ENCODE measurements at places on chromosomes 3 and 15. TPM values are rescaled to one million over a fixed set of nuclear protein-coding genes. Genes with fewer than 3 reads are reported as not detected.

DNA sequence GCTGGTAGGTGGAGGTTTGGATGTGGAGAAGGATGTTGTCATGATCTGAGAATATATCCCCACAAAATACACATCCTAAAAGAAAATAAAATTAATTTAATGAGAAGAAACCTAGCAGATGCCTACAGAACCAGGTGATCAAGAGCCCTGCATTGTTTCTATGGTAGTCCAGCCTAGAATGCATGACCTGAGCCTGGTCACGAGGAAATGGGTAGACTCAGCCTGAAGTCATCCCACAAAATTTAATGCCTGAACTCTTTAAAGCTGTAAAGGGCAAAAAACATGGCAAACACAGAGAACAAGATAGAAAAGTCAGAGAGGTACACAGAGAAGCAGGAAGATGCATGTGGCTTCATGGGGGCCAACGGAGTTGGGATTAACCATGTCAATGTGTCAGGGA is 36.0 kb downstream of the LDHAL6B start:
- H3K27ac ChIP-seq = no peak overlapping the region
- H3K27me3 ChIP-seq = no peaks in the 10 kb centered on the region
- no peaks in the 10 kb centered on the region for H3K36me3 ChIP-seq
- no peaks in the 10 kb centered on the region for H3K4me1 ChIP-seq

DNA sequence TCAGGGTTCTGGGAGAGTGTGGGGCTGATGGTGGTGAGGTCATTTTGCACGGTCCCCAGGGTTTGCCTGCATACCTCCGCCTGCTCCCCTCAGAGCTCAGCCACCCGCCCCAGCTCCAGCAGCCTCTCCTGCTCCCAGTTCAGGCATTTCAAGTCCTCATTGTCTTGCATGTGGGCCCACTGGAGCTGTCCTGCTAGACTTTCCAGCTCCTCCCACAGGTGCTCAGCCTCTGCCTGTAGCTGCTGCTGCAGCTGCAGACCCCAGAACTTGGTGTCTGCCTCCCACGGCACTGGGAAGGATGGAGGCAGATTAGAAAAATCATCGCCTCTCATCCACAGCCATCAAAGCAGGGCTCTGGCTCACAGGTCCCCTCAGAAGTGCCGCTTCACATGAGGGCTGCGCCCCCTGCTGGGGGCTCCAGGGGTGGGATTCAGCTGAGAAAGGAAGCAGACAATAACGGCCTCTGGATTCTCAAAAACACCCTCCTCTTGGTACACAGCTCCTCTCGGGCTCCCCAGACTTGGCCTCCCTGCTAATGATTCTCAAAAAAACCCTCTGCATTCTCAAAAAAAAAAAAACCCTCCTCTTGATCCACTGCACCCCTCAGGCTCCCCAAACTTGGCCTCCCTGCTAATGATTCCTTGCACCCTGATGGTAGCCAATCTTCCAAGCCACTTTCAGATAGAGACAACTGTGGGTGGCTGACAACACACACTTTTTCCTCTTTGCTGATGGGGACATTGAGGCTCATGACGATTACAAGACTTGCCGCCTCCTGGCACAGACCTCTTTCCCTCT is 89.3 kb upstream of the C2CD4B start:
- H3K27ac ChIP-seq = no peak overlapping the region
- no peaks in the 10 kb centered on the region for H3K4me1 ChIP-seq
- H3K4me3 ChIP-seq = no peak overlapping the region
- H3K27me3 ChIP-seq = no peaks in the 10 kb centered on the region
- DNase-seq = peak; percentile 86

GRCh38 chr15:71648095-71648494 is 162.3 kb upstream of the NR2E3 start:
- peaks cover 26% of the 10 kb centered on the region for H3K4me1 ChIP-seq
- DNase-seq = no peak
- H3K27me3 ChIP-seq = no peaks in the 10 kb centered on the region
- no peaks in the 10 kb centered on the region for H3K36me3 ChIP-seq

GRCh38 chr3:127399154-127399553 is 111.3 kb upstream of the PRR20G start:
- no peak for DNase-seq
- H3K27ac ChIP-seq = no peak overlapping the region
- H3K36me3 ChIP-seq = no peaks in the 10 kb centered on the region
- H3K4me1 ChIP-seq = no peaks in the 10 kb centered on the region
- H3K4me3 ChIP-seq = no peak overlapping the region

GRCh38 chr3:56683122-56683817 is at the start of gene TASOR:
Gene TASOR, minus strand, starts transcription at chr3:56683265. Its CDS starts 259 bp downstream, at chr3:56683006.
- peak within 1 kb of the TSS; percentile 96 for H3K4me3 ChIP-seq
- DNase-seq = peak; percentile 87
- H3K27me3 ChIP-seq = no peaks in the 10 kb centered on the region
- peak within 1 kb of the TSS; percentile 100 for H3K27ac ChIP-seq
- H3K36me3 ChIP-seq = no peaks in the 10 kb centered on the region

- H3K27me3 ChIP-seq = no peaks in the 10 kb centered on the region
- H3K4me3 ChIP-seq = no peak overlapping the region
- peaks cover 15% of the 10 kb centered on the region for H3K4me1 ChIP-seq
- DNase-seq = no peak
These were observed 32.6 kb upstream of the SKIL start for GRCh38 chr3:170324962-170325361.

DNA sequence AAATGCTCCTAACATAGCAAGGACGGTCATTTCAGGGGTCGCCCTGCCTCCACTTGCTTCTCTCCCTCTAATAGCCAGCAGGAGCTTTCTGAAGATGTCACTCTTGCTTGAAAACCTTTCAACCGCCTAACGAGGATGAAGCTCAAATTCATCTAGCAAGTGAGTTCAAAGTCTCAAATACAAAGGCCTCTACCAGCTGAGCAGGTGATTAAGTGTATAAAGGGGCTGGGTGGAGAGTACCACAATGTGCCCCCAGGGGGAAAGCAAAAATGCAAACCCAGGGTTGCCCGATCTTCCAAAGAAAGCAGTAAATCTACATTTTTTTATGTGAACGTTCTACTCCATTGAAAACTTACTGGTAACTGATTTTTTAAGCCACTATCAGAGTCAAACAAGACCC is 50.4 kb upstream of the GRIP2 start:
- no peak overlapping the region for H3K4me3 ChIP-seq
- no peaks in the 10 kb centered on the region for H3K36me3 ChIP-seq
- no peaks in the 10 kb centered on the region for H3K4me1 ChIP-seq
- no peak for DNase-seq
- H3K27me3 ChIP-seq = peaks cover 59% of the 10 kb centered on the region
- no peak overlapping the region for H3K27ac ChIP-seq

DNA sequence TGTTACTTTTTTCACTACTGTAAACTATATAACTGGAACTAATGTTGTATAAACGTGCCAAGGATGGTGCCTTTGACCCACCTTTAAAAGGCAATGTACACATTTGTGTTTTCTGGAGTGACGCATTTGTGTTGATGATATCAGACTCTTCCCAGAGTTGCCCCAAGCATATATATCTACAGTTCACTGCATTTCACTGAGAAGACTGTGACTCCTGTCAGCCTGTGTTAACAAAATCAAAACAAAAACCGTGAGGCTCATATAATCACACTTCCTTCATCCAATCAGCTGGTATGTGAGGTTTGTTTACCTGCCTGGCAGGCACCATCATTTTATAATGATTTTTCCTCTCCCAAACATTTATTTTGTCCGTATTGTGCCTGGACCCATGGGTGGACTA is 117.6 kb upstream of the ROBO1 start:
- H3K4me3 ChIP-seq = no peak overlapping the region
- H3K4me1 ChIP-seq = no peaks in the 10 kb centered on the region
- H3K27ac ChIP-seq = no peak overlapping the region

- H3K27ac ChIP-seq = no peak overlapping the region
- no peak for DNase-seq
- no peak overlapping the region for H3K4me3 ChIP-seq
- peaks cover 20% of the 10 kb centered on the region for H3K27me3 ChIP-seq
- H3K36me3 ChIP-seq = no peaks in the 10 kb centered on the region
These were observed 35.4 kb upstream of the KBTBD8 start for GRCh38 chr3:66962664-66963063.

DNA sequence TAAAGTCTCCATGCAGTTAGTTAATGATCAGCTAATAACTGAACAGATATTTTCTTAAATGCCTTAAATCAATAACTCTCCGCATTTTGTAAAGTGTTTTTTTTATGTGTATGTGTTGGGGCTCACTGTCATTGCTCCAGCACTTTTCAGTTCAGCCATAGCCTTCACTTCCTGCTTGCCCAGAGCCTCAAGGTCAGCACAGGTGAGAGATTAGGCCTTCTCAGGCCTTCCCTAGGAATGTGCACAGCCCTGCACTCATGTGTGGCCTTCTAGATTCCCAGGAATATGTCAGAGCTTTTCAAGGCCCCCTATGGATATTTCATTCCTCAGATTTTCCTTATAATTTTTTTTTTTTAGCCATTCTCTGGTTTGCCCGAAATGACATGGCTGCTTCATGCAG is 77.6 kb upstream of the MANF start:
- DNase-seq = no peak
- no peaks in the 10 kb centered on the region for H3K4me1 ChIP-seq
- H3K36me3 ChIP-seq = no peaks in the 10 kb centered on the region
- H3K27ac ChIP-seq = no peak overlapping the region
- no peaks in the 10 kb centered on the region for H3K27me3 ChIP-seq
- H3K4me3 ChIP-seq = no peak overlapping the region

- peaks cover 17% of the 10 kb centered on the region for H3K4me1 ChIP-seq
- H3K4me3 ChIP-seq = no peak overlapping the region
- H3K27ac ChIP-seq = no peak overlapping the region
- no peaks in the 10 kb centered on the region for H3K27me3 ChIP-seq
These were observed 40.1 kb downstream of the TMEM44 start for GRCh38 chr3:194592798-194593752.

DNA sequence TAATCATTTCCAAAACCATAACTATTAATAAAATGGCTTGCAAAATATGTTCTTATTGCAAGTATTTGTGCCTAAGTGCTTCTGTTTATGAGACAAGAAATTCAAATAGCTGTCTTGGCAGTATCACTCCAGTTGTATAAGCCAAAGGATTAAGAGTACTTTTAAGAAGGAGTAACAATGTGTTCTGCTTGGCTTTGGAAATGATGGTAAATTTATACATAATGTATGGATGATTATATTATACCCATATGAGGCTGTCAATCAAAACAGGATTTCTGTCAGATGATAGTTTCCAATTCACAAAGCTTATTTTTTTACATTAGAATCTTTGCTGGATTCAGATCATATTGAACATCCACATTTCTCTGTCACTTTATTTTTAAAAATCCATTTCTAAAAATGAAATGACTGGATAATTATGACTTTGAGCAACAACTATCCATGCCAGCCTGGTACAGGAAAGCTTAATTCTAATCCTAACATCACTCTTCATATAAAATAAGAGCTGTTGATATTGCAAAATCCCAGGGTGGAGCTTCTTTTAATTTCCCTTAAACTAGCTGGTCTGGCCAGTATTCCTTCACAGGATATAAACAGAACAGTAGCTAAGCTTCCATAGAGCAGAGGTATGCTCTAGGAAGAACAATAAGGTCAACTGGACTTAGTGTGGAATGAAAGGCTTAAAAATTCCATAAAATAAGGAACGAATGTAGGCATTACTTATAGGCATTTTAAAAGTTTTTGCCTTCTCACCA is 30.0 kb upstream of the ZNF280D start:
- no peak overlapping the region for H3K4me3 ChIP-seq
- DNase-seq = peak; percentile 20
- no peaks in the 10 kb centered on the region for H3K27me3 ChIP-seq
- H3K27ac ChIP-seq = peak overlapping the region; percentile 68

DNA sequence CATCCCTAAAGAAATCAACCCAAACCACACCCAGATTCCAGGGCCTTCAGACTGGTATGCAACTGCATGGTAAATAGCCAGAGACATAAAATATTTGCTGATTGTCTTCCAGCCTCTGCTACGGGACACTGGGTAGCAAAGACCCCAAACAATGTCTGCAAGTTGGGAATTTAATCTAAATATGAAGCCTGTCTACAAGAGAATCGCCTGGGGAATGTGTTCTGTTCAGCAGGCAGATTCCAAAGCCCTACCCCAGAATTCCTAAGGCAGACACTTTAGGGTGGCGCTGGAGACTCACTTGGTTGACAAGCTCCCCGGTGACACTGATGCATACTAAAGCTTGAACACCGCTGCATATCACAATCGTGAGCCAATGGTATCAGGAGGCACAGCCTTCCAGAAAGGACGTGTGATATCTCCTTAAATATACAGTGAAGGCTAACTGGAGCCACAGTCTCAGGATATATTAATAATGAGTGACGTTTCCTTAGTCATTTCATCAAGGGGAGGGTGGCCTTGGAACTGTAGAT is 684.1 kb downstream of the NTRK3 start:
- no peaks in the 10 kb centered on the region for H3K36me3 ChIP-seq
- no peaks in the 10 kb centered on the region for H3K27me3 ChIP-seq
- H3K4me1 ChIP-seq = no peaks in the 10 kb centered on the region
- H3K27ac ChIP-seq = no peak overlapping the region
- DNase-seq = no peak
- no peak overlapping the region for H3K4me3 ChIP-seq

DNA sequence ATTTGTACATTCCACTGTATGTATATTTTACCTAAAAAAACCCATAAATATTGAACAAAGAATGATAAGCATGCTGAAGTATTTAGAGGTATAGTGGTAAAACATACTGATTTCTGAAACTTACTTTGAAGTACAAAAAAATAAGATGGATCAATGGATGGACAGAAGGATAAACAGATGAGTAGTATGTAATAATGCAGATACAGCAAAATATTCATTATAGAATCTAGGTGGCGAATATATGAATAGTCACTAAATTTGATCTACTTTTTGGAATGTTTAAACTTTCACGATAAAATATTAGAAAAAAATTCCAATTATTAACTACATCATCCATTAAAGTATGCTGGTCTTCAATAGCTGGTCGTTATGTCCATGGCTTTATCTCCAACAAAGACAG is 51.9 kb upstream of the GNB4 start:
- H3K27ac ChIP-seq = no peak overlapping the region
- H3K36me3 ChIP-seq = no peaks in the 10 kb centered on the region
- no peaks in the 10 kb centered on the region for H3K27me3 ChIP-seq
- DNase-seq = no peak
- no peak overlapping the region for H3K4me3 ChIP-seq

- H3K27me3 ChIP-seq = no peaks in the 10 kb centered on the region
- no peak for DNase-seq
These were observed 623.4 kb upstream of the SGO1 start for GRCh38 chr3:20809356-20809755.

- no peak for DNase-seq
- no peaks in the 10 kb centered on the region for H3K36me3 ChIP-seq
- no peaks in the 10 kb centered on the region for H3K27me3 ChIP-seq
These were observed 29.7 kb downstream of the TCF12 start for GRCh38 chr15:56948000-56948763.

DNA sequence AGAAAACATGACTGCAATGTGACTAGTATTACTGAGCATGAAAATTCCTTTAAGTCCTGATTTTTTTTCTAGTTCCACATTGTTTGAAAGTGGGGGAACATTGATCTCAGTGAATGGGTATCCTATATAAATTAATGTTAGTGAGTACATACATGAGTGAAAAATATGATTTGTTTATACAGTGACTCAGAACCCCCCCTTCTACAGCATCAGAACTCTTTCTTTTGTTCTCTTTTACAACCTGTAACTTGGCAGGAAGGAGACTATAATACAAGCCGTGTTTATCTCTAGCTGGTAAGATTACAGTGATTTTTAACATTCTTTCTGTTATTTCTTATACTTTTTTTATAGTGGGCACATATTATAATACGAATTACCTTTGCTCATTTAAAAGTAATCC is 384.7 kb downstream of the PDCD6IP start:
- H3K36me3 ChIP-seq = no peaks in the 10 kb centered on the region
- no peaks in the 10 kb centered on the region for H3K27me3 ChIP-seq
- peaks cover 4% of the 10 kb centered on the region for H3K4me1 ChIP-seq
- no peak for DNase-seq
- no peak overlapping the region for H3K4me3 ChIP-seq

MCF2L2 gene
- not detected for total RNA-seq

LMOD3 gene
- total RNA-seq = not detected

RAB43 gene
- total RNA-seq = 70.6 TPM

SH2D7 gene
- total RNA-seq = 0.29 TPM

HYKK gene
- 1.4 TPM for total RNA-seq

NUP210 gene
- total RNA-seq = 6.2 TPM
